ENCODE measurements at places on chromosomes 3 and 15. TPM values are rescaled to one million over a fixed set of nuclear protein-coding genes. Genes with fewer than 3 reads are reported as not detected.

The SOX14 gene
- 1.2 TPM for total RNA-seq

GRCh38 chr3:162704238-162704637 lies 1207.6 kb downstream of the OTOL1 start:
- DNase-seq, result no peak

- no peak for DNase-seq
Observed at GRCh38 chr3:160830796-160831195, 74.8 kb downstream of the PPM1L start.

The RAB5A gene
- total RNA-seq, result 34.4 TPM

DNA sequence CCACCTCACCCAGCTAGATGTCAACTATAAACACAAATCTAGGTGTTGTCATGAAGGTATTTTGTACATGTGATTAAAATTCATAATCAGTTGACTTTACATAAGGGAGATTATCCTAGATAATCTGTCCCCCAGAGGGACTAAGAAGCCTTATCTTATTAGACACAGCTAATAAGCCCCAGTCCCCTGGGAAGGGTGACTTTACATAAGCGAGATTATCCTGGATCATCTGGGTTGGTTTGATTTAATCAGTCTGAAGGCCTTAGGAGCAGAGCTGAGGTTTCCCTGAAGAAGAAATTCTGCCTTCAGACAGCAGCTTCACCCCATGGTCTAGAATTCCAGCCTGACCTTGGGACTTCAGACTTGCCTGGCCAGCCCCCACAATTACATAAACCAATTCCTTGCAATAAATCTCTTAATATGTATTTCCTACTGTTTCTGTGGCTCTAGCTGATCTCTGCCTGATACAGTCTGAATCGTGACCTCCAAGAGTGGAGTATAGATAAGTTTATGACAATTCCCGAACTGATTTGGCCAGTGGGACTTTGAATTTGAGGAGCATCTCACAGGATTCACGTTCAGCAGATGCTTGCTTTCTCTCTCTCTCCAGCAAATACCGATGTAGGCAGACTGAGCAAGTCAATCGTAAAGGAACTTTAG lies 66.5 kb downstream of the MRPL46 start:
- no peak for DNase-seq

GRCh38 chr15:70826634-70827033 lies 27.3 kb downstream of the LARP6 start:
- no peak for DNase-seq

- DNase-seq, result no peak
Observed at GRCh38 chr3:78951342-78951945, 816.4 kb downstream of the ROBO1 start.

DNA sequence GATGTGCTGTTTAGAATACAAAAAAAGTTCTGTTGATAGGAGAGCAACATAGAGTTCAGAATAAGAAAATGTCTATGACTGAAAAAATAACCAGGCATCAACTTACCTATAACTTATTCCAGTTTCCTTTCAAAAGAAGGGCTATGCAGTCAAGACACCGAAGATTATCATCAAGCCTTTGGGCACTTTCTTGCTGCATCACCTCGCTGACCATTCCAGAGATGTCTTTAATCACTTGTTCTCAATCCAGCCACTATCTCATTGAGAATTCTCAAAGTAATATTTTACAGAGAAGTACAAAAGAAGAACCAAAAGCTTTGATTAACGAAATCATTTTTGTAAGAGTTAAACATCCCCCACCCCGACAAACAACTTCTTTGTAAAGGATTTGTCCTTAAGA lies 198.3 kb upstream of the P2RY1 start:
- DNase-seq, result no peak

The RBP2 gene
- not detected for total RNA-seq

The ASB14 gene
- 0.03 TPM for total RNA-seq

DNA sequence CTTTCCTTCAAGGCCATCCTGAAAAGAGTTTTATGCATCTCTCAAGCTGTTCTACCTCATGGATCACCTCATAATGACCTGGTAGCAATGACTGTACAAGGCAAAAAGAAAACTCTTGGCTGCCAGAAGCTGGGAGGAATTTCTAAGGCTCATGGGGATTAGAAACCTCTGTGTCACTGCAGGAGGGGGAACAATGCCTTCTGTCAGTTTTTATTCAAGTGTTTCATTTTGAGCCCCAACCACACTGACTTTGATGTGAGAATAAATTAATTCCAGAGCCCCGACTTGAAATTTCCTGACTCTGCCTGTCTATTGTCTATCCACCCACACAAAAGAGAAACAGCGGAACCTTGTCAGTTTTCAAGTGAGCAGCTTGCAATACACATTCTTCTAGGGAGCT lies 58.7 kb upstream of the MRPL3 start:
- DNase-seq, result no peak

DNA sequence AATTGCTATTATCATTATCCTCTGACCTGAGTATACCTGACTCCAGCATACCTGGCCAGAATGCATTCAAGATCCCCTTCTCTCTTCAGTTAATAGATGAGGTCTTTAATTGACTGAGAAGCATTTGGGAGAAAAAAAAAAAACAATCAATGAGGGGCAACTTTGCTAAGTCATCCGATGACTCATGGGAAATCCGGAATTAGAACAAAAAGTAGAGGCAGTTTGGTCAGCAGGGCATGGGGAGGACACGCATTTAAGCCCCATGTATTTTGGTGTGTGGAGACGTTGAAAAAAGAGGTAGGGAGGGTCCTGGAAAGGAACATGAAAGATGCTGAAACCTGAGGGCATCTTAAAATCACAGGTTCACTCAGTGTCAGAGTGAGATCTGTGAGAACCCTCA lies 256.2 kb downstream of the RORA start:
- DNase-seq, result no peak

The APBA2 gene
- 13.9 TPM for total RNA-seq

DNA sequence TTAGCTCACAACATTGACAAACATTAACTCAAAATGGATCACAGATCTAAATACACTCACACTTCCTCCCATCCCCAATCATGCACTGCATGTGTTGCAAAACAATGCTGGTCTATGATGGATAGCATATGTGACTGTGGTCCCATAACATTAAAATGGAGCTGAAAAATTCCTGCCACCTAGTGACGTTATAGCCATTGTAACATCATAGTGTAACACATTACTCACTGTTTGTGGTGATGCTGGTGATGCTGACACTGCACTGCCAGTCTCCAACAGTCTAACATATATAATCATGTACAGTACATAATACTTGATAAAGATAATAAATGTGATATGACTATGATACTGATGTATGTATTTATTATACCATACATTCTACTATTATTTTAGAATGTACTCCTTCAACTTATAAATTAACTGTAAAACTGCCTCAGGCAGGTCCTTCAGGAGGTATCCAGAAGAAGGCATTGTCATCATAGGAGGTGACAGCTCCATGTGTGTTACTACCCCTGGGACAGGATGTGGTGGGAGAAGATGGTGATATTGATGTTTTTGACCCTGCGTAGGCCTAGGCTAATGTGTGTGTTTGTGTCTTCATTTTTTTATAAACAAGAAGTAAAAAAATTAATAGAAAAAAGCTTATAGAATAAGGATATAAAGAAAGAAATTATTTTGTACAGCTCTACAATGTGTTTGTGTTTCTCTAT lies 41.3 kb downstream of the TXNRD3 start:
- DNase-seq, result no peak

The HCLS1 gene
- 0.48 TPM for total RNA-seq

The CFAP161 gene
- total RNA-seq, result not detected

DNA sequence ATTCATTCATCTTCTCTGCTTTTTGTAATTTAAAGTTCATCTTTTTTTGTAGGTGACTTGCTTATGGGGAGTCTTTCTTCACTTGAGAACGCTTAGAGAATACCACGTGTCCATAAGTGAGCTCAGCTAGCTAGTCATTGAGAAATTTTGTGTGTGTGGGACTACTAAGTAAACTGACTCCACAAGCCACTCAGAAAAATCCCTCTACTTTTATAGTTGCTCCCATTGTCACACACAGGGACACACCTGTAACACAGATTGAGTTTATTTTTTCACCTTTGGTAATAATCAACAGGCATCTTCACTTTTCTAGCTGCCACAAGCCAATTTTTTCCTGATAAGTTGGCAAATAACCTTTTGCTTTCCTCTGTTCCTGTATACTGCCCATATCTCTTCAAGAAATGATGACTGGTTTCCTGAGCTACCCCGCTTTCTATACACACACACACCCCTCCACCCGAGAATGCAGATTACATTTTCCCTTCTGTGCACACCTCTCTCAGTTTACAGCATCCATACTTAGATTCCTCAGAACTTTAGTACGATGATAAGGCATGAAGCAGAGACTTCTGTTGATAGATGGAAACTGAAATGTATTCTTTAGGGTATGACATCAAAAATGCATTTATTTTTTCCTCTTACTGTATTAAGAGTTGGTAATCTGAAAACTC lies 4.6 kb downstream of the TSC22D2 start:
- no peak for DNase-seq

- peak; percentile 51 for DNase-seq
Observed at GRCh38 chr3:56347219-56347871, 120.9 kb downstream of the ERC2 start.

DNA sequence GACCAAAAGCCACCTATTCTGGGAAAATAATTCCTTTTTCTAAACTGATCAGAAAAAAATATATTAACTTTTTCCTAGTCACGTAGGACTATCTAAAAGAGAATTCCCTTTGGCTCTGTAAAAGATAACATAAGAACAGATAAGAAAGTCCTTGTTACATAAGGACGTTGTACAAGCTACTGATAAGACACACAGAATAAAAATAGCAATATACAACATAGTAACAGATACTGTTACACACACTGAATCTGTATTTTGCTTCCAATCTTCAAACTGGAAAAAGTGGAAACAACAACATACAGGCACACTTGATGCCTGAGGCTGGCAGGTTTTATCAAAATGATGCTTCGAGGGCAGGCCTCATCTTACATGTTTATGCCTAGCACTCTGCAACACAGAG lies 59.8 kb downstream of the SNX4 start:
- DNase-seq, result no peak

- DNase-seq, result no peak
Observed at GRCh38 chr15:100737214-100737613, 134.8 kb downstream of the ASB7 start.

The TRH gene
- 0.59 TPM for total RNA-seq

The TRIM42 gene
- not detected for total RNA-seq

The LRRIQ4 gene
- 0.15 TPM for total RNA-seq

- DNase-seq, result peak; percentile 34
Observed at GRCh38 chr15:97875513-97876280, 84.8 kb upstream of the ARRDC4 start.

The DAZL gene
- 2.4 TPM for total RNA-seq

The DISP2 gene
- total RNA-seq, result 0.04 TPM

DNA sequence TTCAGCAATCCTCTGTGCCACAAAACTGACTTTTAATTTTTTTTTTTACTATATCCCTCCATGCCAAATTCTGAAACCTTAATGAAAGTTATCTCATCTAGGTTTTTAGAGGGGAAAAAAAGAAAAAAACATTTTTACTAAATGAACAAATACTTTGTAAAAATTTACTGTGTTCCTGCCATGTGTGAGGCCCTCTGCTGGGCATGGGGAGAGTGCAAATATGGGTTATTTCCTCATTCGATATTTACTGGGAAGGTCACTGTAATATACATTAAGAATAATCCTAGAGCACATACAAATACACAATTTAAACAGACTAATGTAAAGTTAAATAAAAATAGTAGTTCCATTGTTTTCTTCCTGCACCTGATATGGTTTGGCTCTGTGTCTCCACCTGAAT lies 215.0 kb downstream of the GRM7 start:
- DNase-seq, result no peak

Measured in H7 (cell line).